ENCODE measurements at places on chromosomes 7 and 10. TPM values are rescaled to one million over a fixed set of nuclear protein-coding genes. Genes with fewer than 3 reads are reported as not detected.

- DNase-seq, result no peak
Measured at GRCh38 chr7:139095194-139095659, 14.3 kb downstream of the ZC3HAV1 start.

DNA sequence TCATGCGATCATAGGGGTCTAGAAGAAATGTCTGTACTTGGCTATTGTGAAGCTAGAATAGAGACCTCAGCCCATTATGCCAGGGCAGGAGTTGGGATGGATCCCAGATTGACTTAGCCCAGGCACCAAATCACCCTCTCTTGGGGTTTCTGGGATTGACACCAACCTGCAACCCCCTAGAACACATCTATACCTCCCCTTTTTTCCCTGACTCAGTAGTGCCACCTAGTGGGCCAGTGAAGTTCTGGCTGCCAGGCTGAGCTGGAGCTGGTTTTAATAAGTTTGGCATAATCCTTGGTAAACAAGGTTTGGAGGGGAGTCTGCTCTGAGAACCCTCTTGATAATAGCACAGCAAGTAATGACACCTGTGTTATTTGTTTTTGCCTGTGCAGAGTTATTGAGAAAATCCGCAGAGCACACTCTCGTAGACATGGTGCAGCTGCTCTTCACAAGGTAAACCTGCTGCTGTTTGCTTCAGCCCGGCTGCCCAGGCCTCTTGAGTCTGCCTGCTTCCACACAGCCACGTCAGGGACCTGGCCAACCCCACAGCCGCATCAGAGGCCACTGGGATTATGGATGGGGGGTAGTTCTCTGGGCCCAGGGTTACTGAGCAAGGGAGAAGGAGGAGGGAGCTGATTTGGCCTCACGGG, 43.3 kb upstream of the NFKB2 start:
- peak; percentile 68 for DNase-seq

GRCh38 chr7:45343746-45344145, 186.2 kb downstream of the RAMP3 start:
- DNase-seq, result no peak

DNA sequence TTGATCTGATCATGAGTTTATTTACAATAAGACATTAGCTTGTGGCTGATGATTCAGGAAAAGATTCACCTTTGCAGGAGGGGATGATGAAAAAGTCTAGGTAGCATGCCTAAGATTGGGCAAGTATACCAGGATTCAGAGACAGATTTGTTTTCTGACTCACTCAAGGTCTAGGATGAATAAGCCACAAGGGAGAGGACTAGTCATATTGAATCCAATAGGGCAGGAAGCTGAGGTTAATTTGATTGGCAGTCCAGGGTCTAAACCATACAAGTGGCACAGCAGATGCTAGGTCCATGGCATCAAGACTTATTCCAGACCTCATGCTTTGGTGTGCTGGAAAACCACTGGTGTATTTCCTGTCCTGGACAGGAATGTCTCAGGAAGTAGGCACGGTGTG, 1133.4 kb downstream of the XPNPEP1 start:
- DNase-seq, result peak; percentile 58

DNA sequence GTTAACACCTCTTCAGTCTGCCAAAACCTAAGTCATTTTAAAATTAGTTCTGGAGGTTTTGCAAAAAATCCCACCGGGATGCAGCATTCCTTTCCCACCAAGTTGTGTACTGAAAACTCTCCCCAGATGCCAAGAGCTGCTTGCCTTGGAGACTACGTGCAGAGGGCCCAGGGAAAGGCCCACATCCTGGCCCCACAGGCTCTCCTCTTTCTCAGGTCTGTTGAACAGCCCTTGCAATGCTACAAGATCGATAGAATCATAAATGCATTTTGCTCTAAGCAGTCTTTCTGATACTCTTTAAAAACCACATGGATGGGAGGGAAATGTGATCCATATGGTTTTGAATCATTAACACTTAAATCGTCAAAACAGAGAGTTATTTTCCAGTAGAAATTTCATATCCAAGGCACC, 126.7 kb upstream of the ZMIZ1 start:
- DNase-seq, result peak; percentile 28

DNA sequence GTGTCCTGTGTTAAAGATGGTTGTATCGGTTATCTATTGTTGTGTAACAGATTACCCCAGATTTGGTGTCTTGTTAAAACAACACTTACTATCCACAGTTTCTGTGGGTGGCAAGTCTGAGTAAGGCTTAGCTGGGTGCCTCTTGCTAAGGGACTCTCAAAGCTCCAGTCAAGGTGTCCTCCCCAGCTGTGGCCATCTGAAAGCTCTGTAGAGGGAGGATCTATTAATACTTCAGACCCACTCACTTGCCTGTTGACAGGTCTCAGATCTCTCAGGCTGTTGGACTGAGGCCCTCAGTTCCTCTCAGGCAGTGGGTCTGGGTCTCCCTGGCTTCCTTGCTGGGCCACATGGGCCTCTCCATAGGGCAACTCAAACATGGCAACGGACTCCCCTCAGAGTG, 19.6 kb downstream of the ARID5B start:
- no peak for DNase-seq

- no peak for DNase-seq
Measured at GRCh38 chr10:120641695-120642094, 184.7 kb downstream of the PLPP4 start.

DNA sequence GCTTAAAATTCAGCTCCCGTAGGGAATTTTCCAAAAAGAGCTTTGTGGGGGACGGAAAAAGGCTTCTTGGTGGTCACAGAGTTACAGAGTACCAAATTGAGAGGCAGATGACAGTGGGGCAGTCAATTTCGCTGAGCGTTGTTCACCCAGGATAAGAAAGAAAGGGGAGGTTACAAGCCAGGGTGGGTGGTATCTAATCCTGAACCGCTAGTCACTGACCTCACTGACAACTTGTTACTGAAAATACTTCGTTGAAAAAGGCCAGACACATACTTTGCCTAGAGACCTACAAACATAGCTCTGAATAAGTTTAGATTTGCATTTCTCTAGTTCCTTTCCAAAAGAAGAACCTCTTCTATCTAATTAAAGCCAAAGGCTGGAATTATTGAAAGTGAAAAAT, at the start of gene CTNNA3:
Gene CTNNA3, minus strand, starts transcription at position 167 of the 400 bp plus-strand sequence.
- peak; percentile 2 for DNase-seq

DNA sequence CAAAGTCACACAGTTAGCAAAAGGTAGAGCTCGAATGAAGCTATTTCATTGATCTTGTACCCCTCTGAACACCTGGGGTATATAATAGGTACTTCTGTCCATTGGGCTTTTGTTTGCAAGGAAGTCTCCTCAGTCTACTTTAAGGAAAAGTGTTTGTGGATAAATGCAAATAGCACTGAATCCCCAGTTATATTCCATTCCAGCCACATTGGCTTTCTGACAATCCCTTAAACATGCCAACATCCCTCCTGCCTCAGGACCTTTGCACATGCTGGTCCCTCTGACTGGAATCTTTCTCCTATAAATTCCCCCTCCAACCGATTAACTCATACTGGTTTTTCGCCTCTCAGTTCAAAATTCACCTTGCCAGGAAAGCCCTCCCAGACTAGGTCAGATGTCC, 17.1 kb downstream of the DUSP5 start:
- no peak for DNase-seq

DNA sequence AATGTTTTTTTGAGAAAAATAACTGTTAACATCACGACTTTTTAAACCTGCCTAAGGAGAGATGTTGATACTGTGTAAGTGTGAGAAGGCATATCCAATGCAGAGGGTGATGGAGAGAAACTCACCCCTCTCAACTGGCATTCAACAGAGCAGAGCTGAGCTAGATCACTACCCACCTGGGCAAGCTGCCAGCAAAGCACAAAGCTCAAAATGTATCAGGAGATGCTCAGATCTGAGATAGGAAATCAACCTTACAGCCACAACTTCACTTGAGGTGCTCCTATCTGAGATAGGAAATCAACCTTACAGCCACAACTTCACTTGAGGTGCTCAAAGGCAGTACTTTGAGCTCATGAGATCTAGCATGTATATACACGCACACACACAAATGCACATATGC, 151.5 kb upstream of the PDE1C start:
- no peak for DNase-seq

DNA sequence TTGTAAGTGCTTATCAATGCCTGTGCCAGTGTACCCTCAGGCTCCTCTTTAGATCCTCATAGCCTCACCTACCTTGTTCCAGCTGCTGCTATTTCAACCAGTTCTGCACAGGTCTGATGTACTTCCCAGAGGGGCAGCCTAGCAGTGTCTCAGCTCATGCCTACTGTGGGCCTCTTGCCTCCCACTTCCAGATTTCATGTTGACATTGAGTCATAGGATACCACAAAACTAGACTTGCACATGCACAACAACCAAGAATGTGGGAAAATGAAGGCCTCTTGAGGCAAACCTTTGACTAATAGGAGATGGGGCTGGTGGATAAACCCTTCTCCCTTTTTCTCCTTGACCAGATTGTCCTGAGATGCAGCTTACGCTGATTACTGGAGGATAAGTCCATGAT, 31.0 kb downstream of the PON3 start:
- no peak for DNase-seq

- DNase-seq, result no peak
Measured at GRCh38 chr10:12999849-13000248, 1.7 kb downstream of the CCDC3 start.

DNA sequence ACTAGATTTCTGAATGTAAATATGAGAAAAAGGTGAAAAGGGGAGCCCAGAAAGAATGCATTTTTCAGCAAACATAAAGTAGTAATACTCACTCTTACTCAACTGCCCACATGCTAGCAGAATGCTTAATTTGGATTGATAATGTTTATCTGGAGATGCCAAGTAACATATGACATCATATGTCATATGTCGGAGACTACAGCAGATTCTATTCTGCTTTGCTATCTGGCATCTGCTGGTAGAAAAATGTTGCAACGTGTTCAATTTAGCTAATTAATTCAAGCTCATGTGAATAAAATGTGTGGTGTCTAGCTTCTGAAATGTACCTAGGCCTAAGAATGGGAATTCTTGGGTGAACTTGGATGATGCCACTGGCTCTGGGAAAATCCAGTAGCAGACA, 4.5 kb downstream of the BBIP1 start:
- no peak for DNase-seq

- no peak for DNase-seq
Measured at GRCh38 chr7:101633511-101633910, 4.4 kb upstream of the MYL10 start.

- no peak for DNase-seq
Measured at GRCh38 chr10:90327611-90328010, 530.2 kb downstream of the HTR7 start.

GRCh38 chr7:43248961-43249822, 136.7 kb downstream of the HECW1 start:
- DNase-seq, result peak; percentile 62

GRCh38 chr7:147276783-147277370, 1160.3 kb downstream of the CNTNAP2 start:
- DNase-seq, result no peak

GRCh38 chr10:129683519-129683918, 216.5 kb downstream of the MGMT start:
- DNase-seq, result no peak

- no peak for DNase-seq
Measured at GRCh38 chr7:156019776-156020565, 207.7 kb upstream of the SHH start.

GRCh38 chr7:113722006-113722405, 196.8 kb downstream of the PPP1R3A start:
- no peak for DNase-seq

DNA sequence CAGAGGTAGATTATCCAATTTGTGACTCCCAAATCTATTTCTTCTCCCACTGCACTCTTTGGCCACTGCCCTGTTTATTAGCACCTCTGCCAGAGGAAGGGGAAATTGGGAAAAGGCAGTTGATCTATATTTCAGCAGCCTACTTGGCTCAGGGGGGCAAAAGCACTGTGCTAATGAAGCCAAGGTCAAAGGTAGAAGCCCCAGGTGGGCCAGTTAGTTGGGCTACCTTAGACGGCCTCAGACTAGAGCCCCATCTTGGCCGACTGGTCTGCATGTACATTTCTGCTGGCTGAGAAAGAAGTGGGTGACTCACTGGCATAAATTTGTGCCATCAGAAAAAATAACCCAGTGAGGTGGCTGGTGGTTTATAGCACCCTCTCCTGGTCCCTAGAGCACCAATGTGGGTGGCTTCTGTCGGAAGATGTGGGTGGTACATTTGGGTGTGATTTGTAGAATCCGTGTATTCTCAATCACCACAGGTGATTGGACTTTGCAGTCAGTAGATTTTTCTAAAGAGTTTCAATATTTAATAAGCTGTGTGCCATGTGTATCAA, 293.3 kb upstream of the MKI67 start:
- DNase-seq, result no peak

DNA sequence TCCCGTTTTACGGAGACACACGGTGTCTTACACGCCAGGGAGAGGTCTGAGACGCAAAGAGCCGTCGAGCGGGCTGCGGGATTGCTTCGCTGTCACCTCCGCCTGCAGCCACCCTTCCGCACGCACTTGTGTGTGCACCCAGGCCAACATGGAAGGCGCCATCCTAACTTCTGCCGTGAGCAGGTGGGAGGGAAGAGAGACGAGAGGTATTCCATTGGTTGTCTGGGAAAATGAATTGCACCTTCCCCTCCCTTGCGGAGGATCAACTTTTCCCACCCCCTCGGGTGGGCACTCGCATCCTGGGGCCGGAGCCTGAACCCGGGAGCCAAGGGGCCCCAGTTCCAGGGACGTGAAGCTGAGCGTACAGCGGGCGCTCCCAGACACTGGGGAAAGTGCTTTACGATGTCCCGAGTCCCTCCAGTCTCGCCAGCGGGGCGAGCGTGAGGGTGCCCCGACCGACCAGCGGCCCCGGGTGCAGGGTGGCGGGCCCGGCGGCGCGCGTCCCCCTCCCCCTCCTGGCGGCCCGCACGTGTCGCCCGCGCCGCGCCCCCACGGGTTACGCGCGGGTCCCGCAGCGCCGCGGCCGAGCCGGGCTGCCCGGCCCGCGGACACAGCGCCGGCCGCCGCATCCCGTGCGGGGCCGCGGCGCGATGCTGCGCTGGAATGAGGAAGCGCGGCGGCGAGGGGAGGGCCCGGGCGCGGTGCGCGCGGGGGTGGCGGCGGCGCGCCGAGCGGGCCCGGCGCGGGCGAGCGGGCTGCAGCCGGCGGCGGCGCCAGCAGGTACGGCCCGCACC, 984 bp upstream of the IKZF1 start:
- no peak for DNase-seq

GRCh38 chr10:66239062-66239461, 686.8 kb upstream of the LRRTM3 start:
- no peak for DNase-seq

The TFR2 gene
- total RNA-seq, result 0.08 TPM

The PNLIPRP3 gene
- total RNA-seq, result not detected

The AKR1C2 gene
- 376 TPM for total RNA-seq

The MMD2 gene
- total RNA-seq, result not detected

The OR2A42 gene
- not detected for total RNA-seq

The H2BK1 gene
- total RNA-seq, result not detected
